ENCODE measurements at places on chromosomes 7 and 10. TPM values are rescaled to one million over a fixed set of nuclear protein-coding genes. Genes with fewer than 3 reads are reported as not detected.

Gene PNLIP
- not detected for total RNA-seq

Gene BTBD16
- not detected for total RNA-seq

Gene TNS3
- 6.1 TPM for total RNA-seq

Gene IRF5
- total RNA-seq, result 1.2 TPM

Gene SNX8
- 3.3 TPM for total RNA-seq

Gene SNCG
- total RNA-seq, result 1.6 TPM

Gene GPR146
- 0.82 TPM for total RNA-seq

Measured in frontal cortex (tissue), 4 donors.